ENCODE measurements at places on chromosomes 4 and X.

DNA sequence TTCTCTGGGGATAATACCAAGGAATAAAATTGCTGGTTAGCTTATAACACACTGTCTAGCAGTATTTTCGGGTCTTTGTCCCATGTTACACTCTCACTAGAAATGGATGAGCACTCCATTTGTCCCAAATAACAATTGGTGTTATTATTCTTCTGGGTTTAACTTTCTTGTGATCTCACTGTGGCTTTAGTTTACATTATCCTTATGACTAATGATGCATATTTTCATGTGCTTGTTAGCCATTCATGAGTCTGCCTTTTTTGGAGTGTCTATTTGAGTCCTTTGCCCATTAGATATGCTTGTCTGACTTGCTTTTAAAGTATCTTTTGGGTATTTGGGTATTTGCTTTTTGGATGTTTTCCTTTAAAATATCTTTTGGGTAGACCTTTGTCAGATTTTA, 372.9 kb upstream of the TENM3 start:
- DNase-seq: no peak

- DNase-seq: peak; percentile 63
Measured at GRCh38 chr4:153789741-153790499, 1.0 kb upstream of the SFRP2 start.

DNA sequence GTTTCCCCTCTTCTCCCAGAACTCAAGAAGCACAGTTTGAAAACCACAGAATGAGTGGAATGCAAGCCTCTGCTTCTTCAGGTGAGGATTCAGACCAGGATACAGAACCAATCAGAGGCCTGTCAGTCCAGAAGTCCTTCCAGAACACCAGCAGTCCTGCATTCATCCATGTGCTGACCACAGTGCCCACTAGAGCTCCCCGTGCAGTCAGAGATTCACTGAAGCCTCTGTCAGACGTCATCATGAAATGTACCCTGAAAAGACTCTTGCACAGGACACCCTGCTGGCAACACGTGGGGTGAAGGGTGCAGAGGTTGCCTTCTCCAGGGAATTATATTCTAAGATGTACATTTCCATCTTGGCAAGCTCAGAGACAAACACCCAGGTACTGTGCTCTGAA, 75.9 kb upstream of the LSM6 start:
- DNase-seq: no peak

- DNase-seq: peak; percentile 71
Measured at GRCh38 chr4:76307660-76308014, 1.1 kb downstream of the STBD1 start.

GRCh38 chrX:49165901-49166881, 3.6 kb downstream of the MAGIX start:
- DNase-seq: peak; percentile 86

DNA sequence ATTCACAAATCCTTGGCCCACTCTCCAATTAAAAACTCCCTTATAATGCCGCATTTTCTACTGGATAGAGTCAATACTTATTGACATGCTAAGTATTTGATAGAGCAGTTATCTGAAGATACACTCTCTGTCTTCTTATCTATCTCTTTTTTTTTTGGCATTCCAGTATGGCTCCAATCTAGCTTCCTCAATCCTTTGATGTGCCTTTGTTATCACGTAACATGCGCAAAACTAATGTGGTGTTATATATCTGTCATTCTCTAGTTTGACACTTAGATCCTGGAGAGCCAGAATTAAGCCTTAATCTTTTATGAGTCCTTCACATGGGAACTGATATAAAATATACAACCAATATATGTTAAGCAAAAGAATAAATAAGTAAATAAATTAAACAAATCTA, 54.7 kb downstream of the VSIG4 start:
- no peak for DNase-seq

DNA sequence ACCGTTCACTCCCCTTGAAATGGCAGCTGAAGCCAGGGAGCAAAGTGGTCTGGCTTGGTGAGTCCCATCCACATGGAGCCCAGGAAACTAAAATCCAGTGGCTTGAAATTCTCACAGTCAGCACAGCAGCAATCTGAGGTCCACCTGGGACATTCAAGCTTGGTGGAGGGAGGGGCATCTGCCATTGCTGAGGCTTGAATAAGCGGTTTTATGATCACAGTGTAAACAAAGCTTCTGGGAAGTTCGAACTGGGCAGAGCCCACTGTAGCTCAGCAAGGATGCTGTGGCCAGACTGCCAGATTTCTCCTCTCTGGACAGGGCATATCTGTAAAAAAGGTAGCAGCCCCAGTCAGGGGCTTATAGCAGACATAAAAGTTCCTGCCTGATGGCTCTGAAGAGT, 15.5 kb upstream of the FAAH2 start:
- no peak for DNase-seq

DNA sequence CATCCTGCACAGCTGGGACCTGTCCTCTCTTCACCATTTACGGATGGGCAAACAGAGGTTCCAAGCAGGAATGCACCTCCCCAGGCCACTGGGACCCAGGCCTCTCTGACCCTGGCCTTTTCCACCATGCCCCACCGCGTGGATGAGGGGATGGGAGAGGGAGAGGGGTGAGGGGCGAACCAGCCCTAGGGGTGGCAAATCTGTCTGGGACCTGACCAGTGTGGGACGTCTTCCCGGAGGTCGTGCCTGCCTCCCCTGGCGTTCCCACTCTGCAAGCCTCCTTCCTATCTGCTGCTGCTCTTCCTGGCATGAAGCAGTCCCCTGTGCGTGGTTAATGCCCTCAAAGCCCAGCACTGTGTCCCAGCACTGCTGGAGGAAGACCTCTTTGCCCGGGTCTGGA, 35.9 kb downstream of the ABLIM2 start:
- no peak for DNase-seq

- no peak for DNase-seq
Measured at GRCh38 chrX:39017077-39017476, 215.8 kb downstream of the MID1IP1 start.

GRCh38 chr4:141238186-141238585, 17.5 kb downstream of the ZNF330 start:
- no peak for DNase-seq

GRCh38 chrX:57929373-57929772, 19.1 kb upstream of the ZXDA start:
- DNase-seq: peak; percentile 38

GRCh38 chr4:168743601-168744000, 246.7 kb downstream of the PALLD start:
- peak; percentile 38 for DNase-seq

DNA sequence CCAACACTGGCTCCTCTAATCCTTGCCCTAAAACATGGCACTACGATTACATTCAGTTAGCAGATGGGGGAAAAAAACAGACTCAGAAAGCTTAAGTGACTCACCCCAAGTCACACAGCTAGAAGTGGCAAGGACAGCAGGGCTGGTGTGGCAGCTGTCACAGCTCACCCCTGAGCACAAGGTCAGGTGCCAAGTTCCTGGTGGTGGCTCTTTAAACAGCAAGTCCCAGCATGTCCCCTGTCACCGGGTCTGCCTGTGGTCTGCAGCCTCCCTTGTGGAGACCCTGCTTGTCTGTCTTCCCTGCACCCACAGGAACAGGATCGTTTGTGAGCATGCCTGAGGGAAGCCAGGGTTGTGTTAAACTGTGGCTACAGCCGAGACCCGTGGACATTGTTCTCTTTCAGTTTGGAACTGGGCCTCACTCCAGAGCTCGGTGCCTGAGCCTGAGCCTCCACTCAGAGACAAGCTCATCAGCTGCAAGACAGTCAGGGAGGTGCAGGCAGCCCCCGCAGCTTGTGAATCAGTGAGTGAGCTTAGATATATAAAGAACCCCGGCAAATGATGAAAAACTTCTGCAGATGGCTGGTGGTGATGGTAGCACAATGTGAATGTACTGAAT, 260.8 kb downstream of the BCOR start:
- no peak for DNase-seq

DNA sequence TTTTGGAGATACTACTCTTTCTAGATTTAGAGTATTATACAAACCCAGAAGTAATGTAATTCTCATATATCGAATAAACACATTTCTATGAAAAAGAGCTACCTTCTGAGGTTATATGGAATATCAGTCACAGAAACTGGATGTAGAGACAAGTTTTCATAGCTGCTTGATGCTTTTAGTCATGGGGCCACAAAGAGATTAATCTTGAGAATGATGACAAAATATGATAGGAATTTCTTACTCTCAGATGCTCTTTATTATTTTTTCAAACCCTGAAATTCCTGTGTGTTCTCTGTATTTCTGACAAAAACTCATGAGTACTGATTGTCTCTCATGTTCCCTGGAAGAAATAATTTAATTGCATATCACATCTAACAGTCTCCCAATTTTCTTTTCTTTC, 662.5 kb downstream of the RAPGEF2 start:
- no peak for DNase-seq

DNA sequence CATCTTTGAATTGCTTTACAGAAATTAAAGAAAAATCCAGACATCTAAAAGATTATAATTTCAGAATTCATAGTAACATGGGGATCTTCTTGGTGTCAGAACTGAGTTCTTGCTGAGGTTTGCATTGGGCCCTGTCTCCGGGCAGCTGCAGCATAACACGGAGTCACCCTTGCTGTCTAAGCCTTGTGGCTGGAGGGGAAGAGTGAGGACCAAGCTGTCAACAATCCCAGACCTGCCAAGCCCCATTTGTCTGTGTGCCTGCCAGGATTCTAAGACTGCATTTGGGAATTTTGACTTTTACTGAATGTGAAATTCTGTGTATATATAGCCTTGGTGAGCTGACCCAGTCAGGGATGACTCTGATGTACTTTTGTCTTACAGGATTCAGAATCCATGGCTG, 25.2 kb upstream of the NAP1L5 start:
- no peak for DNase-seq

DNA sequence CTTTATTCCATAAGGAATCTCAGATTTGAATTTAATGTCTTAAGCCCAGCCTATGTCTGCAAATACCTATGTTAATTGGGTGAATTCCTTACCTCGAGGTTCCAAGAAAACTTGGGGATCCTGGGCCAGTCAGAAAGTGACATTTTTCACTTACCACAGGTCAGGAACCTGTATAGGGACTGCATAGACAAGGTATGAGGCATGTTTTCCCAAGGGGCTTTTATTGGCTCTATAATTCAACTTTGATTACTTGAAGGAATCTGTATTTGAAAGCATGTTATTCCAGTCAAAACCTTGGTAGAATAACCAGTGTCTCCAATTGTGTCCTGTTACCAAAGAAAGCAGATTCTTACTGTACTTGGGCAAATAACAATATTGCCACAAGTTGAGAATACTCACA, 8.5 kb upstream of the MPP1 start:
- no peak for DNase-seq

DNA sequence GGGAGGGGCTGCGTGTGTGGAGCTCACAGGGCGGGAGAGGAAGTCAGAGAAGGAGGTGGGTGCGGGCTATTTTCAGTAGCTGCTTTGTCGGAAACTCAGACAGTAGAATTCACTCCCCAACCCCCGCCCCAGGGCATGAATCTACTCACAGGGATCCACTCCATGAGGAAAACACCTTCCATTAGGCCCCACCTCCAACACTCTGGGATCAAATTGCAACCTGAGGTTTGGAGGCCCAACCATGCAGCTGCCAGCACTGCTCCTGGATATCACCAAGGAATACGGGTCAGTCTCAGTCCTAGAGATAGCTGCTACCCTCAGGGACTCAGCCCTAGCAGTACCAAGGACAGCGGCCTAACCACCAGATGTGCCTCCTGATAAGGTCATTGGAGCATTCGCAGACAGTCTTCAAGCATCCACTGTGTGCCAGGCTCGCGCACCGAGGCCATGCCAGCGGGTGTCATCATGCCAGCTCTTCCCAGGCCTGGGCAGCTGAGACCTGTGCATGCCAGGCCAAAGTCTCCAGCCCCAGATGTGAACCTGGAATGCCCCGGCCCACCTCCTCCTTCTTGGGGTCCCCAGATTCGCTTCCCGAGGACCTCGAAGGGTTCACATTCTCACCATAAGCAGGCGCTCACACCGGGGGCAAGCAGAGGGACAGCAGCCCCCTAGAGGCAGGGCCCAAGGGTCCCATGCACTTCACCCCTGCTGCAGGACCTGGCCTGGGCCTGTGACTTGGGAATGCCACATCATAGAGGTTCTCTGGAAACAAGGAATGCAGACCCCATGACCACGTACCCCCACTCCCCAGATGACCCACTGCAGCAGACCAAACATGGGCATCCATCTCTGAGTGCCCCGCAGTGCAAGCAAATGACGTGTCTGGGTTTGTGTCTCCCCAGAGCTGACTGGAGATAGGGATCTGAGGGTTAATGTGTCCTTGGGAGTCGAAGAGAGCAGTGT, 102.3 kb downstream of the ADRA2C start:
- peak; percentile 14 for DNase-seq

- DNase-seq: no peak
Measured at GRCh38 chr4:28690890-28691289, 1830.2 kb downstream of the STIM2 start.

DNA sequence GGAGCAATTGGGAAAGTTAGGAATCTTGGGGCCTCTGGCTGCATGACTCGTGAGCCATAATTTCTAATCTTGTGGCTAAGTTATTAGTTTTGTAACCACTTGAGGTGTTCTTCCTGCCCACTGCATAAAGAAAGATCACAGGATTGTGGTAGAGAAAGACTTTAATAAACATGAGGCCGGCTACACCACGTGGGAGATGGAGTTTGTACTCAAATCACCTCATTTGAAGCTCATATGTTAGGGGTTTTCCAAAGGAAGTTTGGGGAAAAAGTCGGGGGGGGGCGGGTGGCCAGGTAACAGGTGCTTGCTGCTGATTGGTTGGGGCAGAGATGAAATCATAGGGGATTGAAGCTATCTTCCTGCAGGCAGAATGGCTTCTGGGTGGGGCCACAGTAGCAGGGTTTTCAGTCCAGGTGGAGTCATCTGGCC, 287.8 kb downstream of the ZNF674 start:
- no peak for DNase-seq

DNA sequence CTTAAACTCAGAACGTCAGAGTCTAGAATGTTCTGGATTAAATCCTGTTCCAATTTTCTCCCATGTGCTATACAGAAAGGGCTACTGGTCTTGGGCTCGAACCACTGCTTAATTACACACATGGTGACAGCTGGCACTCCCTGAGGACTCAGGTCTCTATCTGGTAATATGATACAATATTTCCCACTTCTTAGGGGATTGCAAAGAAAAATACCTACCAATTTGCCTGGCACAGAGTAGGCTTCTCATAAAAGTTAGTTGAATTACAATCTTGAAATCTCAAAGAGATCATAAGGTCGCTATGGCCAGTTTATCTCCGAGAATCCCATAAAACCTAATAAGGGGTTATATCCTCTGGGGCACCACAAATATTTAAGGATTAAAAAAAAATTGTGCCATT, 8.6 kb downstream of the GPM6B start:
- DNase-seq: no peak

GRCh38 chrX:46165411-46165810, 379.8 kb downstream of the ZNF674 start:
- no peak for DNase-seq

- no peak for DNase-seq
Measured at GRCh38 chr4:18057821-18058533, 36.4 kb upstream of the LCORL start.

DNA sequence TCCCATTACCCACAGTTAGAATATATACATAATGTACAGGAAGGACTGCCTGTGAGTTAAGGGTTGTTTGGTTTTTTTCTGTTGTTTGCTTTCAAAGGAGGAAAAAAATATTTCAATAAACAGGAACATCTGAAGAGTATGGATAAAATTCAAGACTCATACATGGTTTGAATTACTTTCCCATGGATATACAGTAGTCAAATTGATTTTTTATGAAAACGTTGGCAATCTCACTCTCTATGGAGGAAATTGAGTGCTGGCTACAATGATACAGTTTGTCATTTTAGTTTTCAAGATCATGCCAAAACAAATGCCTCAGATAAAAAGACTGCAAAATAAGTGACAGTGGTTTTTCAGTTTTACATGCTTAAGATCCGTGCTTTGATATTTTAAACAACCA, 116.6 kb downstream of the SH3RF1 start:
- peak; percentile 46 for DNase-seq

GRCh38 chr4:56261027-56261426, 126.3 kb downstream of the AASDH start:
- no peak for DNase-seq

Measured in muscle of leg (tissue), 16 donors.